Activated T-cell treated with anti-CD3 and anti-CD28 coated beads for 48 hours (primary cell): ENCODE measurements at places on chromosomes 3 and 15.

DNA sequence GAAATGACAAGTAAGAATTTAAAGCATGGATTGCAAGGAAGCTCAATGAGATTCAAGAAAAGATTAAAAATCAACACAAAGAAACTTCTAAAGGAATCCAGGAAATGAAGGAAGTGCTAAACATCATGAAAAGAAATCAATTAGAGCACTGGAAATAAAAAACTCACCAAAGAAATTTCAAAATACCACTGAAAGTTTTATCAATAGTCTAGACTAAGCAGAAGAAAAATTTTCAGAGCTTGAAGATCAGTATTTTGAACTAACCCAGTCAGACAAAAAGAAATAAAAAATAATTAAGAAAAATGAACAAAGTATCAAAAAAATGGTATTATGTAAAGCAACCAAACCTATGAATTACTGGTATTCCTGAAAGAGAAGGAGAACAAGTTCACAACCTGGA, 60.6 kb downstream of the FAM227B start:
- DNase-seq = no peak

DNA sequence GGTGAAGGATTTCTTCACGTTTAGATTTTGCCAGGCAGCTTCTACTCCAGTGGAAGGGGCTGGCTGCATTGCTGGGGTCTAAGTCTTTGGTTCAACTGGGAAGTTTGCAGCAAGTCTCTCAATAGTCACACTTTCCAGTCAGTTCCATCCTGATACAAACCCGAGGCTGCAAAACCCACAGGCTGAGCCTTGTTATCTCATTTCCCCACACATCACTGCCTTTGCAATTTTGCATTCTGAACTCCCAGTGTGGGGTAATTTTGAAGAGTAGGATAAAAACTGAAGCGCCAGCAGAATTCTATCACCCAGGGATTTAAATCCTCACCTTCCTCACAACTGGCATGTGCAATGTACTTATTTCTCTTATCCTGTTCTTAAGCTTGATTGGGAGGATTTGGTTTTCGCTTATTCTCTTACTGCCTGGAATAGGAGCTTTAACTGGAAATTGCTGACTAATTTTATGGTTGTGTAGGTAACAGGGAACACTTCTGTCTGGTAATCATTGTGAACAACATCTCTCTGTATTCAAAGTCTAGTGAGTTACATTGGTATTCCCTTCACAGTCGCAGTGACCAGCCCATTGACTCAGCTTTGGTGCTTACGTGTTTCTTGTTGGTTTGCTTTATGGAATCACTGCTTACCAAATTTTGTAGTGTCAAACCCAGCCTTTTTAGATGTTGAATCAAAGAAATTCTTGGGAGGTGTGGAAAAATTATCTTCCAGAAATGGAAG, 142.0 kb upstream of the TOPAZ1 start:
- no peak for DNase-seq

- DNase-seq = no peak
These were observed 998.6 kb upstream of the CFAP20DC start for GRCh38 chr3:60048447-60048848.

- no peak for DNase-seq
These were observed 14.0 kb upstream of the SSUH2 start for GRCh38 chr3:8658306-8659212.

DNA sequence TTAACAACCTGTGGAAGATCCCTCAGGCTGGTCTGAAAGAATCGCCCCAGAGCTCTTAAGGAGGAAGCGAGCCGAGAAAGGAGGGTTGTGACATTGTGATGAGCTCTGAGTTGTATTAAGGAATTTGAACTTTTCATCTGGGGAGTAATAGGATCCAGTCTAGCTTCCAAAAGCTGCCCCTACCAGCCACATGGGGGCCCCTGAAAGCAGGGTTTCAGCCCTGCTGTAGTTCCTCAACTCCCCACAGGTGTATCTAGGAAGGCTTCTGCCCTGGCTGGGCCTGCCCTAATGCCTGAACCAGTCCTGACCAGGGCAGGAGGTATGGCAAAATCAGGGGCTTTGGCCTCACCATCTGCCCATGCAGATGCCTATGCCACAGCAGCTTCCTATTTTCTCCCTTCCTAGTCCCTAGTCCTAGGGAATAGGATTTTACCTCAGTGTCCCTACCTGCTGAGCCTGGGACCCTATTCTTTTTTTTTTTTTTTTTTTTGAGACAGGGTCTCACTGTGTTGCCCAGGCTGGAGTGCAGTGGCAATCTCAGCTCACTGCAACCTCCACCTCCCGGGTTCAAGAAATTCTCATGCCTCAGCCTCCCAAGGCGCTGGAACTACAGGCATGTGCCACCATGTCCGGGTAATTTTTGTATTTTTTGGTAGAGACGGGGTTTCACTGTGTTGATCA, 5.0 kb upstream of the AP3S2 start:
- DNase-seq = peak; percentile 26

- no peak for DNase-seq
These were observed 6.9 kb downstream of the NEK11 start for GRCh38 chr3:131033480-131034080.

- no peak for DNase-seq
These were observed 82.7 kb downstream of the SLC25A26 start for GRCh38 chr3:66303491-66303901.

DNA sequence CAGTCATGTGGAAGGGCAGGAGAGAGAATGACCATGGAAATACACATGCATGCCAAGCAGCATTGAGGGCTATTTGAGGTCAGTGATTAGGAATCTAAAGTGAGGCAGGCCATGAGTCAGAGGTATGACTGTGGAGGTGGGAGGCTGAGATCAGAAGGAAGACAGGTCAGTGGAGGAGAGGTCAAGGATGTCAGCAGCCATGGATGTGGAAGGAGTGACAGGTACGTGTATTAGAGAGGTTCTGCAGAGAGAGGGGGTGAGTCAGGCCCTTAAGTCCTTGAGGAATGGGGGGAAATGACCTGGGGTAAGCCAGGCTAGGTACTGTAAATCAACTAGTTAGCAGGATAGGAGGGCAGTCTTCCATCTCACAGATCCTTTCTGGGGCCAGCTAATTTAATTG, 166.6 kb downstream of the ANO10 start:
- no peak for DNase-seq

DNA sequence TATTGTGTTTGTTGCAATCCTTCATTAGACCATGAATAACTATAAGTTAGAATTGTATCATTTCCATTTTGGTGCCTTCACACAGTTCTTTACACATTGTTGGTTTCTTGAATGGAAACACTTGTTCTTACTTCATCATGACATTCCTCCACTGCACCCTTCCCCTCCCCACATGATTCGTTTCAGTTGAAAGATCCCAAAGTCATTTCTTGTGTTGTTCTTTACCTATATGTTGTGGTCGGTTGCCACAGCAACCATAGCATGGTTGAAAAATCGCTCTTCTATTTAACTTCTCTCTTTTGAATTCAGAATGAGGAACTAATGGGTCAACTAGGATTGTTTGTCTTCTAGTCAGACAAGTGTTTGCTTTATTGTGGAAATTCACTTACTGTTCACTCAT, 103.3 kb downstream of the IL1RAP start:
- peak; percentile 33 for DNase-seq

DNA sequence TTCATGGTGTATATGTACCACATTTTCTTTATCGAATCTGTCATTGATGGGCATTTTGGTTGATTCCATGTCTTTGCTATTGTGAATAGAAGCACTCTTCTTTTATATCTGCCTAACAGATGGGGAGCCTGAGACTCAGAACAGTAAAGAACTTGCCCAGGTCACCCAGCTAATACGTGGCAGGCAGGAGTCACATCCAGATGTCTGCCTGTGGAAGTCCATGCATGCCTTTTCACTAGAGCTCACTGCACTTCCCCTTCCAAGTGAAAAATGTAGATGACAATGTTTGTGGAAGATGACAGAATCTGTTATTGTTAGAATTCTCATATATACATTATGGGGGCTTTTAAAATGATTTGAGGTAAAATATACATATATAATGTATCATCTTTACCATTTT, 165.0 kb downstream of the PDZRN3 start:
- no peak for DNase-seq

- DNase-seq = no peak
These were observed 8.6 kb upstream of the TEX9 start for GRCh38 chr15:56356616-56357015.

DNA sequence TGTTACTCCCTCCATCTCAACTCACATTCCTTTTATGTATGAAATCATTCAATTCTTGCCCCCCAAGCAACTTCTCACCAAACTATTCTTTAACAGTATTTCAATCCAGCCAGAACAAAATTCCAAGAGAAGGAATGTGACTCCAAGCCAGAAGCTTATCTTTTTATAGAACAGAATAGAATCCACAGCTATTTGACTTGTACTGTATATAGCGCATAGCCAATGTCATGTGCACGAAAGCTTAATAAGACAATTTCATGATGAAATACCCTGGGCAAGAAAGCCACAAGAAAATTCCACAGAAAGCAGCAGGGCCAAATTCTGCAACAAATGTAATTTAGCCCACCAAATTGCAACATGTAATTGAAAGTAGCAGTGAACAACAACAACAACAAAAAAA, 127.6 kb upstream of the UBE2E2 start:
- no peak for DNase-seq

DNA sequence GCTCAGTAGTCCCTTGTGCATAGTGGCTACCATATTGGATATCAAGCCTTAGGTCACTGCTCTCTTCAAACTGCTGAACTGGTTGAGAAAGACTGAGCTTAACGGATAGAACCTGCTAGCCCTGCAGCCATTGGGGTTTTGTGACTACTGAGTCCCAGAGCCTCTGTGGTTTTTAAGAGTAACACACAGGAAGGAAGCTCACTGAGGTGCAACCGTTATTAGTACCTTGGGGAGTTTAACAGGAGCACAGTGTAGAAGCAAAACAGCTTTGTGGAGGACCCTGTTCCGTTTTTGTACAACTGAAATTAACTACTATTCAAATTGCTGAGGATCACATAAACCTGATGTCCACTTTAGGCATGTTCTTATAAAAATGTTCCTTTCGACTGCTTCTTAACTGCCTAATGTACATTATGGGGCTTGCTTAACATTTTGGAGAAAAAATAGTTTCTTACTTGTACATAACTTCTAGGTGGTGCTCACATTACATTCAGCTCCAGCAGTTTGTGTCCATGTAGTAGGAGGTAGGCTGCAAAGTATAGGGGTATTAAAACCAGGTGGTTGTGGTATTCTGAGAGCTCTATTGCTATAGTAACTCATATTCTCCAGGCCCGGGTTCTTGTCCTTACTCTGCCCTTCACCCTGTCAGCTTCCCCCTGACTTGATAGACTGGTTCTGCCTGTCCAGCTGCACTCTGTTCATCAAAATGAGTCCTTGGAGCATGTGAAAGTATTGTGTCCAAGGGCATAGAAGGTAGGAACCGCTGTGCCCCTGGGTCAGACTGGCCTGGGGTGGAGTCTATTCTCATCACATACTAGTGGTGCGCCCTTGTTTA, 17.3 kb downstream of the PXK start:
- no peak for DNase-seq

DNA sequence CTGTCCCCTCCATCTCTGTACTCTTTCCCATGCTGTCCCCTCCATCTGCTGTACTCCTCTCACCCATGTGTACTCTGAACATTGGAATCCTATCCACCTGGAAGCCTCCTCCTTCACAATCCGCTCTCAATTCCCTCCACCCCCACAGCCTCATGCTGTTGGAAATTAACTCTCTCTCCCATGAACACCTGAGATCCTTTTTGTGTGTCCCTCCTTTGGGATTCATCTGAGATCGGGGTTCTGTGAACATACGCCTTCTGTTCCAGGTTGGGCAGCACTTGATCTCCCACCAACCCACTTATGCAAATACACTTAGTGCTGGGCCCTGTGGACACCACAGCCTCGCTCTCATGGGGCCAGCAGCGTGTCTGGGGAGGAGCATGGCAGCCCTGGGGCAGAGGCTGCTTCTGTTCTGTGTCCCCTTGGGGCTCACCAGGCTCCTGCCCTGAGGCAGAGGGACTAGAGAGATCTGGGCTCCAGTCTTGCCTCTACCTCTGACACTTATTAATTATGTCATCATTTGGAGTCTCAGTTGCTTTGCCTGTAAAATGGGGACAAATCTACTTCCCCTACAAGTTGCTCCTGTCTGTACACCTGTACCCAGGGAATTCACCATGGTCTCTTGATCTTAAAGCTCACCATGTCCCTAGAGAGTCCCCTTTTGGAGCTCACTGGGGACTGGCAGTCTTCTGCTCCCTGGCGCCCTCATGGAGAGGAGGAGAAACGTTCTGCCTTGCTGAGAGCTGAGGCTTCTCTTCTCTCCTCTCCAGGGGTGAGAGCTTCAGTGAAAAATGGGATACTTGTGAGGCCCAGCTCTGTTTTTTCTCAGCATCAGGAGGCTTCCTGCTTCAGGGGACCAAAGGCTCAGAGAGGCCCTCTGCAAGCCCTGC, 42.7 kb downstream of the ITGA11 start:
- DNase-seq = no peak

GRCh38 chr3:30199855-30200254, 406.5 kb upstream of the TGFBR2 start:
- DNase-seq = no peak

GRCh38 chr15:97189162-97189780, 771.2 kb upstream of the ARRDC4 start:
- no peak for DNase-seq

GRCh38 chr3:134568790-134569189, 82.0 kb downstream of the KY start:
- no peak for DNase-seq

DNA sequence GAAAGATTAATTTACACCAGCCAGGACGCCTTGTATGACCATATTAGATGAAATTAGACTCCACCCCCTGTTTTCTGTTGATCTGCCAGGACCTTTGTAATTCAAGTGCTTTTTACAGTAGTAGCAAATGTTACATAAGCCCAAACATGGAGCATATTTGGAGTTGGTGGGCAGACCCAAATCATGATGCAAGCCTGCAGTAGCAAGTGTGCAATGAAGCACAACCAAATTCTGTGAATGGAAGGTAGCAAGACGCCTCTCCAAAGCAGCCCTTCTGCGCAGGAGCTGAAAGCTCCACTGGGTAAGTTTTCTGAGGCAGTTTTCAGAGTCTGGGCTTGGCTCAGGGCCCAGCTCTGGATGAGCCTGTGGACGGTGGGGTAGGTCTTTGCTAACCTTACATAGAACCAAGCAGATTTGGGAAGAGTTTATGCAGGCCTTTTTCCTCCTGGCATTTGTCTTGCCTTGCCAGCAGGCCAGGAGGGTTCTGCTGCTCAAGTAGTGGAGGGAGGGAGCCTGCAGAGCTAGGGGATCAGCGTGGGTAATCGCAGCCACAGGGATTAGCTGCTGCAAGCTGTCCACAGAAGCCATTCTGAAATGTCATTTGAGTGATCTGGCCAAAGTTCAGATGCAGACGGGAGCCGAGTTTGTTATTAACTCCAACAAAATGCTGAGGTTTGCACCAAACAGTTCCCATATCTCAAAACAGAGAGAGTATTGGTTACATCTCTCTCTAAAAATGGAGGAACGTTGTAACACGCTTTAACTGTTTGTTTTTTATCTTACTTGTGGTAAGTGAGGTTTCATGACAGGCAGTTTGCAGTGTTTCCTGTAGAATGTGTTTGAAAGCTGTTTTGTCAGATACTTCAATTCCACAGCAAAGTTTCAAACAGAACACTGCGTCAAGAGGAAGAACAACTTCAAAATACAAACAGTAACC, 55.4 kb downstream of the PSMD6 start:
- no peak for DNase-seq
